ENCODE measurements at places on chromosomes 13 and 19.

DNA sequence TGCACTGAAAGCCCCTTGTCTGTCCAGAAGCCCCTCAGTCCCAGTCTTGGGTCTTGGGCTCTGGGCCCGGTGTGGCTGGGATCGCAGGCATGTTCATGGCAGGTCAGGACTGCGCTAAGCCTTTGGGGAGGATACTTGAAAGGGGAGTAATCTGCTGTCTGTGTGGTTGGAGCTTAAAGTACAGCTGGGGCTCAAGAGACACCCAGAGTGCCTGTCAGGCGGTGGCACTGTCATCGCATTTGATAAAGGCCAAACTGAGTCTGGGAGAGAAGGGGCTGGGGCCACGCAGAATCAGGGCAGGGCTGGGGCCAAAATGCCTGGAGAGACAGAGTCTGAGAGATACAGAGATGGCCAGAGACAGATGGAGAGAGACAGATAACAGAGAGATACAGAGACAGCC is 4.2 kb upstream of the CILP2 start:
- DNase-seq, result no peak

- no peak for DNase-seq
Observed at GRCh38 chr19:58409010-58409790, 751 bp downstream of the ZNF584 start.

GRCh38 chr19:51560339-51560738 is 10.7 kb upstream of the ZNF175 start:
- no peak for DNase-seq

- no peak for DNase-seq
Observed at GRCh38 chr13:39233519-39233918, 195.3 kb downstream of the NHLRC3 start.

- DNase-seq, result no peak
Observed at GRCh38 chr13:94765814-94766213, 53.5 kb upstream of the SOX21 start.

DNA sequence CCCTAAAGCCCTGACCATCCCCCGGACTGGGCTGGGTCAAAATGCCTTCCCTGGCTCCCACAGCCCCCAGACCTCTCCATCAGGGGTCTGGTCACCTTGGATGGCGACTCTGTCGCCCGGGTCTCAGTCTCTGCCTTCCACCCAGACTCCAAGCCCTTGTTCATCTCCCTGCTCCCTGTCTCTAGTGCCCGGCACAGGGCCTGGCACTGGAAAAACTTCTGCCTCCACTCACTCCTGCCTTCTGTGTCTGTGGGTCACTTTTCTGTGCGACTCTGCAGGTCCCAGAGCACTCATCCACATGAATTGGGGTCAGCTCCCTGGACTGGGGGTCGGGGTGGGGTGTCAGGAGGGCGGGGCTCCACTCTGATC is 1.1 kb downstream of the ZNF787 start:
- DNase-seq, result no peak

DNA sequence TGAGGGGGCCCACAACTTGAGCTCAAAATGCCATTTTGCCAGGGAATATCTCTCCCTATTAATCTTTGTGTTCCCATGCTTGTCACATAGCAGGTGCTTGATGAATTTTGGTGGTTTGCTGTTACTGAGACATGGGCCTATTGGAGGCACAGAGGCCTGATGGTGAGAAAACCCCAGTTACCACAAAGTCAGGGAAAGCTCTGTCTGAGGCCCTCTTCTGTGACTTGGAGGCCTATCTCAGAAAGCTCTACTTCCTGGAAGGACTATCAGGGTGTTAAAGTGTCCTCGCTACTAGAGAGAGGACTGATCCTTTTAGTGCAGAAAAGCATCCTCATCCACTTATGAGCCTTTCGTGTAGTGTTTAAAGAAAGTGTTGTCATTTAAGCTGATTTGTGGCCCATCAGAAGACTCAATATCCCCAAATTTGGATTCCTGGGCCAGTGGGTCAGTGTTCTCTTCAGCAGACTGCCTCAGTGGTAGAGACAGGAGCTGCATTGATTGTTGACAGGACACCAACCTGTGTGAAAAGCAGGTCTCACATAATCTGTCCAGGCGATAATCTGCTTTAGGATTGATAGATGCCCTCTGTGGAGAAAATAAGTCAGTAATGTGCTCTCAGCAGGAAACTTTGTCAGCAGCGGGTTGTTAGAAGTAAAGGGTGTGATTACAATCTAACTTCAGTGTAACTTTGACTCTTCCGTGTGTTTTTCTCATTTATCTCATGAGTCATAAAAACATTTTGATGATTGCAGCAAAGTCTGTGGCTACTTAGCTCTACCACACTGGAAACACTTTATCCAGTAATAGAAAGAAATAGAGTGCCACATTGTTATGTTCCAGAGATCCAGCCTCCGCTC is 121.0 kb downstream of the AKAP11 start:
- DNase-seq, result no peak

DNA sequence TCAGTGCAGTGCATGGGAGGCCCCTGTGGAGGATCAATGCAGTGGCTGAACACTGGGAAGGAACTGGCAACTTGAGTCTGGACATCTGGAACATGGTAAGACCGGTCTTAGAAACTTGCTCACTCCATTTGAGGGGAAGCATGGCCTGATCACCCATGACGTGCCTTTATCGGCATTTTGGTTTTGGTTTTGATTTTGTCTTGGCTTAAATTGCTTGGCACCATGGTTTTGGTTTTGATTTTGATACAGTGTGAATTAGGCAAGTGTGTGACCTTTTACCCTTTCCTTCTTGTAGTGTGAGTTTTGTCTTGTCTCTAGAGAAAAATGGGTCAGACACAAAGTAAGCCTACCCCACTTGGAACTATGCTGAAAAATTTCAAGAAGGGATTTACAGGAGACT is 77.3 kb downstream of the ZNF486 start:
- DNase-seq, result no peak

DNA sequence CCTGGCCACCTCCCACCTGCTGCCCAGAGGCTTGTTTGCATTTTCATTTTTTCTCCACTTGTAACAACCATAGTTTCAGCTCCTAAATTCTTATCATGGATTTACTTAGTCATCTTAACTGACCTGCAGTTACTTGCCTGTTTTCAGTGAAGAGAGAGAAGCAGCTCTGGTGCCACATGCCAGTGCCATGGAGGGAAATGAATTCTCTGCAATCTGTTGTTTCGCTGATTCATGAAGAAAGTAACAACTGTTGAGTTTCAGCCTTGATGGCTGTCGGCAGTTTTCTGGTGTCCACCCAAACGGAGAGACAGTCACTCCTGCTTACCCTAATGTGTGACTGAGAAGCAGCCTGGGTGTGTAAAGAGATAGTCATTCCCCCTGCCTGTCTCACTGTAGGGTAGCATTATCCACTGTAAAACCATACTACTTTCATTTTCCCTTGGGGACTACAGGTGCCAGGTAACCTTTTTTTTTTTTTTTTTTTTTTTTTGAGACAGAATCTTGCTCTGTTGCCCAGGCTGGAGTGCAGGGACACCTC is 116.1 kb downstream of the DNAJC3 start:
- DNase-seq, result no peak

- DNase-seq, result no peak
Observed at GRCh38 chr13:100473501-100474044, 115.0 kb downstream of the GGACT start.

DNA sequence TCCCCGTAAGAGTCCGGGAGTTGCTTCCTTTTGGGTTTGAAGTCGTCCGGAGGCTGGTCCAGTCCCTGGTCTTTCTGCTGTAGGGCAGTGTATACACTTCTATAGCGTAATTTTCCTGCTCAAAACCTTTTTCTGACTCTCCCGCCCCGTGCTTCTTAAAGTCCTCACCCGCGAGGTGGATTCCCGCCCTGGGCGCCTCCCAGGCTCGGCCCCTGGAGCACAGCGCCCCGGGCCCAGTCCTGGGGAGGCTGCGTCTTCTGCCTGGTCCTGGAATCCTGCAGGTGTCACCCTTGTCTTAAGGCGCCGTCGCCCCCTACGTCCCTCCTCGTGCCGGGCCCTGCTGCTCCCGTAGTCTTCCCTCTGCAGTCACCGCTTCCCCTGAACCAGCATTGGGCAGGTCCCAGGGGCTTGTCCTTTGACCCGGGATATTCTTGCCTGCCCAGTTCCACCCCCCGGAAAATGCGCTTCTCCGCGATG is 34.4 kb upstream of the ZNF808 start:
- no peak for DNase-seq

GRCh38 chr13:87084192-87084591 is 587.0 kb upstream of the SLITRK5 start:
- no peak for DNase-seq

DNA sequence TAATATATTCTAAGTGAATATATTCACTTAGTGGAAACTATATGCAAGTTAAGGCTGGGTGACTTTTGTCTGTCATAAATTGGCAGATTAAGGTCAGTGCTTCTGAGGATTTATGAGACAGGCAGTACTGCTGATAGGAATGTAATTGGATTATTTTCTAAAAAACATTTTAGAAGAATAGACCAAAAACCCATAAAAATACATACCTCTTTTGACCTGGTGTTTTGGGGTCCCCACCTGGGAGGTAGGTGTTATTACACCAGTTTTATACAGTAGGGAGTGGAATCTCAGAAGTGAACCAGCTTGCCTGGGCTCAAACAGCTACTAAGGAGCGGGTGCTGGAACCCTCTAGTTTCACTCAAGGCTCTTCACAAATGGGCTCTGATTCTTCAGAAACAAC is 25.3 kb downstream of the COG3 start:
- DNase-seq, result no peak

DNA sequence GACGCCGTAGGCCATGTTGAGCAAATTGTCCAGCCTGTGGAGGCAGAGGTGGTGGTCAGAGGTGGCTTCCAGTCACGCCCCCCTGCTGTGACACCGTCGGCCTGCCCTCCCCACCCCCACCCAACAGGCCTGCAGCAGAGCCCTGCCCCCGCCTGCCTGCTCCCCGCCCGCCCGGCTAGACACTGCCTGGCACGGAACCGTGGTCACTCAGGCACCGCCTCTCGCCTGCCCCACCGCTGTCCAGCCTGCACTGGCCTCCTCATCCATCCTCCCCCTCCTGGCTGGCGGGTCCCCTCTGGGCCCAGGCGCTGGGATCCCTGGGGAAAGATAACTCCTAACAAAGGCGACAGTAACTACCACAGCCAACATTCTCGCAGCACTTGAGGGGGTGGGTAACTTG is 21.7 kb downstream of the PRKCSH start:
- no peak for DNase-seq

DNA sequence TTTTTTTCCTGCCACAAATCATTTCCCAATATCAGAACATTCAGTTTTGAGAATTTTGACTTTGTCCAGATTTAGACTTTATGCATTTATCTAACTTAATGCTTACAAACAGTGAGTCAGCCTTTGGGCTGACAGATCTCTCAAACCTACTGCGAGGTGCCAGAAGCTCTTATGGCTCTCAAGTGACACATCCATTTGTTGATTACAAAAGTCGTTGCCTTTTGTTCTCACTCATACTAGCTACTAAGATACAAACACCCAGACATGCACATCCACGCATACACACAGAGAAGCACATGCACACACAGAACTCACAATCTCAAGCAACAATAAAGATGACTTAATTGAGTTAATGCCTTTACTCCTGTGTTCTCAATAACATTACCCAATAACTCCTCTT is 1147.5 kb downstream of the DIAPH3 start:
- DNase-seq, result no peak

DNA sequence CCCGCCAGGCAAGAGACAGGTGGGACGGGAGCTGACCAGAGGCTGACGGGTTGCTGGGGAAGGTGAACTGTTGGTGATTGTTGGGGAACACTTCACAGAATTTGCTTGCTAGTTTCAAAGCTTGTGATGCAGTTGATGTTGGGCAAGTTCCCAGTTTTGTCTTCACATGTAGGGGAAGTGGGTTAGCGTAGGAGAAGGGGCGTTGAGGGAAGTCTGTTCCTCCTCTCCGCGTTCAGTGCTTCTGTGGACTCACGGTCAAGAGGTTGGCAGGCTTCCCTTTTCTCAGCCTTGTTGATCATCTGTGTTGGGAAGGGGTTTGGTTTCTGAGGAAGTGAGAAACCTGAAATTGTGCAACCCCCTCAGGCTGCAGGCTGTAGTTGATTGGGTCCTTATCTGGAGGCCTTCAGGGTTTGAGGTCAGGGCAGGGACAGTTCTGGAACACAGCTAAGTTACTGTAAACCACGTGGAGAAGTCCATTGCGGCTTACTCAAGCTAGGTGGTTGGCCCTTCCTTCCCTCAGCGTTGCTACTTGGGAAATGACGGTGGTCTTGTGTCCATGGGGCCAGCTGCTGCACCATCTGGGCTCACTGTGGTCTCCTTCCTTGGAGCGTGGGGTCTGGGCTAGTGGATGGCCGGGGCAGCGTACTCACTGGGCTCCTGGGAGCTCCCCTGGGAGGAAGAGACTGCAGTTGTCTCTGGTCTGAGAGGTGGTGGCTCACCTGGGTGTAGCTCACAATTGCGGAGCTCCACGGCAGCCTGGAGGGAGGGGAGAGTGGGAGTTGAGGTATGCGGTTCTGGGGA is 7.5 kb downstream of the RPS9 start:
- peak; percentile 100 for DNase-seq

- DNase-seq, result no peak
Observed at GRCh38 chr13:79481685-79482052, 714 bp downstream of the NDFIP2 start.

DNA sequence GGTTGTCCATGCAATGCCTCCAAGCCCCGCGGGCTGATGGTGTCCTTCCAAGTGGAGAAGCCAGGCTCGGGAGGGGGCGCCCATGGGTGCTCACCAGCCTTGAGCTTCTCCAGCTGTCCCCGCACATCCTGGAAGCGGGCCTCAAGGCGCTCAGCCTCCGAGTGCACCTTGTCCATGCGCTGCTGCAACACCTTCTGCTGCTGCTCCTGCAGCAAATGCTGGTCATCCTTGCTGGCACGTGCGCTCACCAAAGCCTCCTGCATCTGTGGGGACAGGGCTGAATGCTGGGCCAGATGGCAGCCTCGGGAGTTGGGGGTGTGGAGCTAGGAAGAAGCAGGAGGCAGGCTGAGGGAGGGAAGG is 22.8 kb upstream of the EMP3 start:
- DNase-seq, result no peak

DNA sequence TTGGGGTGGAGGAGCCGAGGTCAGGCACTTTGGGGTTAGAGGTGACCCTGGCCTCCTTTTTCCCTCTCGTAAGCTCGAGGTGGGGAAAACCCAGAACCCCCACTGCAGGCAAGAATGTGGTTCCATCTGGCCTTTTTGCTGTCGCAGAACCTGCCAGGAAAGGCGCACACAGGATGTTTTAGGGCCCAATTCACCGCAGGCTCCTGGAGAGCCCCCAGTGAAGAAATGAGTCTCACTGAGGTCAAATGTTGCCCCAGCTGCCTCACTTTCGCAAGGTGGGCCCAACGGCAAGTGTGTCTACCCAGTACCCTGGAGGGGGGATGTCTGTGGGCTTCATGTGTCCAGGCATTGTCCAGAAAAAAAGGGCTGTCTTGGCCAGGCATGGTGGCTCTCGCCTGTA is 61.8 kb downstream of the PEX11G start:
- DNase-seq, result no peak

GRCh38 chr19:10333758-10334587 is 644 bp upstream of the RAVER1 start:
- DNase-seq, result no peak

DNA sequence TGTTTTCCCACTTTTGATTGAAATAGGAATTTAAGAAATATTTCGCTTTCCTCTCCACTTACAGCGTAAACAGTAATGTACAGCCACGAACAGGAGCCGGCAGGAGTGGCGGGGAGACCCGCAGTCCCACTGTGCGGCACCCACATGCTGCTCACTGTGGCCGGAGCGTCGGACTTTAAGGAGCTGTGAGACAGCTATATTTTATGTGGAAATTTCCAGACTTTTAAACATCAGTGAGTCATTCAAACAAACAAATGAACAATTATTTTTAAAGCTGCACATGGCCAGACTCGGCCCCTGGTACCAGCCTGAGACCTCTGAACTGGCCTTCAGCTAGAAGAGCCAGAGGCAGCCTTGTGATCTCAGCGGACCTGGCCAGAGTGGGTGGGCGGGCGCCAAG is 52.5 kb downstream of the CRYL1 start:
- no peak for DNase-seq

GRCh38 chr13:21124852-21125251 is 51.5 kb downstream of the SKA3 start:
- DNase-seq, result no peak

Measured in inflammatory macrophage treated with lipopolysaccharide for 1 hour (primary cell).